SK-MEL-5 (cell line): ENCODE measurements at places on chromosomes 5 and 9.

- no peak for DNase-seq
Measured at GRCh38 chr5:149410721-149411432, 31.8 kb upstream of the IL17B start.

DNA sequence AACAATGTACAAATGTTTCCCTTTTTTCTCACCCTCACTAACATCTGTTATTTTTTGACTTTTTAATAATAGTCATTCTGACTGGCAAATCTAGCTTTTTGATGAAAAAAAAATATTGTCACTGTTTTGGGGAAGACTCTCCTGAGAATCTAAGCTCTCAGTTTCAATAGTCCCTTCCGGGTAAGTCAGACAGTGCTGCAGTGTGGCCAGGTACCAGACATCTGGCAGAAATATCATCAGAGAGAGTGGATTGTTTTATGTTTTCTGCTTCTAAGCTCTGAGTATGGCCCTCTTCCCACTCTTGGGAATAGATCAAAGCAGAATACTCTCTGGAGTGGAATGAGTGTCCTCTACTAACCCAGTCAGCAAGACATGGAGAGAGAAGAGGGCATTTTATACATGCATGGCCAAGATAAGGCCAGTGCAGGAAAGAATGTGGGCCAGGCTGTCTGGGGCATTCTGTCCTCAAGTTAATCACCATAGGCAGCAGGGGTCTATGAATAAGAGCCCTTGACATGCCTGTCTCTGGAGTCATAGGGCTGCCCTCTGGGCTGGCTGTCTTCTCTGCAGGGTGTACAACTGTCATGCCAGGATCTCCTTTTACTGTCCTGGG, 38.5 kb upstream of the OR2S2 start:
- no peak for DNase-seq

DNA sequence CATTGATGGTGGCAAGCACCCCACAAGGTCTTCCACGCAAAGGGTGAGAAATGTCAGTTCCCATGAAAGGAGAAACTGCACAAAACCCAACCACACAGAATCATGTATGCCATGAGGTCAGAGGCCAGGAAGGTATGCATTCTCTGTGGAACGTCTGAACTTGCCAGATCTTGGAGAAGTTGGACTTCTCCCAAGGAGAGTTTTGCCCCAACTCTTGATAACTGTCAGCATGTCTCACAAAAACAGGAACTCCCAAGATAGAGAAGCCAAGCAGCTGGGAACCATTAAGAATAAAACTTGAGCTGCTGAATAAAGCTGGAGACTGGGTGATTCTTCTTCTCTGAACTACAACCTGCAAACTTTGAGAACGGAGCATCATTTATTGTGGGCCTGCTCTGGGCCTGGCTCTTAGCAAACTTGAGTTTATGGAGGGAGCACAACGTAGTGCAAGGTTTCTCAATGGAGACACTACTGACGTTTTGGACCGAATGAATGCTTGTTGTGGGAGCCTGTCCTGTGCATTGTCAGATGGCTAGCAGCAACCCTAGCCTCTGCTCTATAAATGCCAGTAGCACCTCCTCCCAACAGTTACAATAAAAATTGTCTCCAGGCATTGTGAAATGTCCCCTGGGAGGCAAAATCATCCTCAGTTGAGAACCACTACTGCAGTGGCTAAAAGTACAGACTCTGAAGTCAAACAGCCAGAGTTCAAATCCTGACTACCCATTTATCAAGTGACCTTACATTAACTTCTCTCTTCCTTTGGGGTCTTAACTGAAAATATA, 193.5 kb downstream of the ACTL7B start:
- no peak for DNase-seq

DNA sequence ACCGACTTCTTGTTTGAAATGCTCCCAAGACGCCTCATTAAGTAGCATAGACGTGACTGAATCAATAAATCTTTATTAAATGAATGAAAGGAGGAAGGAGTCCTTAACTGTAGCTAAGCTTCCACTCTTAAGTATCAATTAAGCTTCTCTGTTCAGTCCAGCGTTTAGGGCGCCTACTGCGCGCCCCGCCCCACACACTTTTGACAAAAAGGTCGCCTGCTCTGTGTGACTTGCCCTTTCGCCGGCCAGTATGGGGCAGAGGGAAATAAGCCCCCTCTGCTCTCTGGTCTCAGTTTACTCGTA, 662 bp upstream of the DOLPP1 start:
- no peak for DNase-seq

- peak; percentile 33 for DNase-seq
Measured at GRCh38 chr5:100595152-100595811, 60.1 kb downstream of the FAM174A start.

GRCh38 chr9:78515108-78515507, 218.2 kb downstream of the PSAT1 start:
- no peak for DNase-seq

DNA sequence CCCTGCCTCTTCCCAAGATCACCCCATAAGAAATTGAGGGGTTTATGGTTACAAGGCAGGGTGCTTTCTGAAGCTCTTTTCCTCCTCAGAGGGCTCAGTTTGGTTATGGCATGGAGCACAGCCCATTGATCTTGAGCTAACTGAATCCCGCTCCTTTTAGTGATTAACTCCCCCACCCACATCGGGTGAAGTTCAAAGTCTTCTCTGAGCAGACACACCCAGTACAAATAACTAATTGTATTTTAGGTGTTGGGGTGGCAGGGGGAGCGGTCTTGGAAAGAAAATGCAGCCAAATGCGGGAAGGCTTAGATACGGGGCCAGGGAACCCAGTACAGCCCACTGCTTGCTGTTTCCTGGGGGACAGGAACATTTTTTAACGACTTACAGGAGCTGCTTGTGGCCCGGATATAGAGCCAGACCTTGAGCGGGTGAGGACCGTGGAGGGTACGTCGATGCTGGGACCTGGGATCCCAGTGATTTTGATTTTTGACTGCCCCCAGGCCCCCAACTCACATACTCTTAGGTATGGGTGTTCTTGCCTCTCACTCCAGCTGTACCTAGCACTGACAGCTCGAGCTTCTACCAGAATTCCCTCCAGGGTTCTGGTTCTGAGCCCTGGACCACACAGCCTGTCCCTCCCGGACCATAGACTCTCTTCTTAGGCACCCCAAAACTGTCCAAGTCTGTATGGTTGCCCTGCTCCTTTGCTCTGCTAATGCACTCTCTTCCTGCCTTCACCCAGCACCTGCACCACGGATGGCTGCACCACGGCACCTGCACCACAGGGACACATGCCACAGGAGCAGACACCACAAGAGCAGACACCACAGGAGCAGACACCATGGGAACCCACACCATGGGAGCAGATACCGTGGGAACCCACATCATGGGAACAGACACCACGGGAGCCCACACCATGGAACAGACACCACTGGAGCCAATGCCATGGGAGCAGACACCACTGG, 18.3 kb upstream of the RXRA start:
- DNase-seq: no peak

DNA sequence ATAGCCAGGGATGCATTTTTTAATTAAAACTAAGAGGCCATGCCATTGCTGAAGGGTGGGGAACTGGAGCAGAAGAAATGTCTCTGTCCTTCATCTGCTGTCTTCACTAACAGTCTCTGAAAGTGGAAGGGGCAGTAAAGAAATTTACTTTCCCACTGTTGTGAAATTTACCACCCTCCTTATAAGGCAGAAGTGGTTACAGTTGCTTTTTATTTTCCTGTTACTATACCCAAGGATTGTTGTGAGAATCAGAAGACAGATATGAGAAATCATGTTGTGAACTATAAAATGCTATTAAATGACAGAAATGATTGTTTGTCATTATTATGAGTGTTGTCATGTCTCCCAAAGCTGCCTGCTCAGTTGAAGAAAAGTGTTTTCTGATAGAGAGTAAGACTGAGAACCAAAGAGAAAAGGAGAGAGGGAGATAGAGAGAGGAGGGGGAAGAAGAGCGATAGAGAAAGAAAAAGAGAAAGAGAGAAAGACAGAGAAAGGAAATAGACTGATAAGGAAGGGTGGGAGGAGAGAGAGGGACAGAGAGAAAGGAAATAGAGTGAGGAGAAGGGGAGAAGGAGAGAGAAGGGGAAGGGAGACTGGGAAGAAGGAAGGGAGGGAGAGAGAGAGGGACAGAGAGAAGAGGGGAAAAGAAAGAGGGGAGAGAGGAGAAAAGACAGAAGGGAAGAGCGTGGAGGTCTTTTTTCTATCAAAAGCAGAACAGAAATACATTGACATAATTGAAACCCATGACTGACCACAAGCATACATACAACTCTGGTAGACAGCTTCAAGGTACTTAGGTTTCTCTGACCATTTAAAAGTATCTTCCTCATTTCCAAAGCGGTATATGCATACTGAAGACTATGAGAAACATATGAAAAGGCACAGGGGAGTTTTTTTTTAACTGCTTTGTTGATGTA, 22.5 kb downstream of the SEC61B start:
- no peak for DNase-seq

- no peak for DNase-seq
Measured at GRCh38 chr9:89433826-89434225, 64.1 kb downstream of the SEMA4D start.

DNA sequence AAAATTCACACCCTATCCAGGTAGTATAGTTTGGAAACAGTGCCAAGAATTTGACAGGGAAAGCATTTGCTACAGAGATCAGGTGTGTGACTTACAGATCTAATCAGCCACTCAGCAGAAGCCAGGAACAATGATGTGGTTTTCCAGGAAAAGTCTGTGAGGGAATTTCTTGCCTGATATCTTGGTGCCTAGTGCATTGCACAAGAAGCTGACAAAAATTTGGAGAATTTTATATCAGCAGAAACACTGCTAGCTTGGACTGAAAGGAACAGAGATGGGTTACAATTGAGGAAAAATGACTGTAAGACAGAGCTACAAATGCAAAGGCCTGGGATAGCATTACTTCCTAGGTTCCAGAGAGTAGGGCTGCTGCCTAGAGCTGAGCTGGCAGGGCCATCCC, 658.1 kb upstream of the CHD1 start:
- no peak for DNase-seq

DNA sequence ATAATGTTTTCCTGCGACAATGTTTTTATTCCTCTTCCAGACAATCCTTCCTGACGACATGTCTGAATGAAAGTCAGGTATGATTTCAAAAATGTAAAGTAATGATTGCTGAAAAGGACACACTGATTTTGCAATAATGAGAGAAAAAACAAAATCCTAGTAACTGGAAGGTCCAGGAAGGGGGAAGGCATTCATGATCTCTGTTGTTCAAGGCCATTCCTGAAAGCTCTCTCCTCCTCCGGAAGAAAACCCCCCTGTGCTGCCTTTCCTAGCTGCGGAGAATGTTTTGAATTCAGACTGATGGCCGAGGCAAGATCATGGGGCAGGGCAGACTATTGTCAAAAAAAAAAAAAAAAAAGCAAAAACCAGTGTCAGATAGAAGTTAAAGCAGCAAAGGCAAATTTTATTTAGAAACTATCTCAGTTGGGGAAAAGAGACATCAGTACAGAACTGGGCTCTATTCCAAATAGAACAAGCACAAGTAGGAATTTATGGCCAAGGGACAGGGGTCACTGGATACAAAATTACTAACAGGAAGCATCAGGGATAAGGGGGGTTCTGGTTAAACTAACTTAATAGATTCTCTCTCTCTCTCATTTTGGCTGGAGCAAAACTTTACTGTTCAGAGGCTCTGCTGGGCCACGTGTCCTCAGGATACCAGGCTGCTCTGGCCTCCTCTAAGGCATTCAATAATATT, 36.5 kb upstream of the CTSV start:
- no peak for DNase-seq

GRCh38 chr5:130237721-130238120, 333.5 kb downstream of the CHSY3 start:
- no peak for DNase-seq

DNA sequence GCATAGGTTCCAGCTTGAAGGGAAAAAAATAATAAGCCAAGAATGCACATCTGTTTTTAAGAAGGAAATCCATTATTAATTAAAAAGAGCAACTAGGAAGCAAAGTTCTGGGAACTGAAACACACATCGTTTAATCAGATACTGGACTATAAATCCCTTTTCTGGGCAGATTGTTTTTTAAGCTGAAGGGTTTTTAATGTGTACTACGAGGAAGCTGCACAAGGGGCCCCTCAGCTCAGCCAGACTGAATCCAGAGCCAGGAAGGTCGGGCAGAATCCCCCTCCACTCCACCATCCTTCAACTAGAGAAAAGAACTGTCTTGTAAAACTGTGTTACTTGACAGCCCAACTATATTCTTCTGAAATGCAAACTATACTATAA, 49.2 kb downstream of the ROR2 start:
- DNase-seq: no peak

DNA sequence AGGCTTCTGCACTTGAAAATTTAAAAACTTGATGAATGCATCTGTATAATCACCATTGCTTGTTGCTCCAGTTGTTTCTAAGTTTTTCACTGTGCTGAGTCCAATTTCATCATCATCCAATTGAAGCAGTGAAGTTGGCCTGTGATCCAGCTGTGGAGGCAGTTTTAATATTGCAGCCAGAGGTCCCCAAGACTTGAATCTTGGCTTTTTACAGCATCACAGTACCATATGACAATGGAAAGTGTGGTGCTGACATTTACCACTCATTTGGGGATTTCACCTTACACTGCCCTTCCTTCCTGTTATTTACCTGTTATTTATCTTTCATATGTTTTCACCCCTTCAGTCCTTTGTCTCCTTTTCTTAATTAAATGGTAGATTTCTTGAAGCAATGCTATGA, 76.2 kb upstream of the SPIN1 start:
- DNase-seq: no peak

DNA sequence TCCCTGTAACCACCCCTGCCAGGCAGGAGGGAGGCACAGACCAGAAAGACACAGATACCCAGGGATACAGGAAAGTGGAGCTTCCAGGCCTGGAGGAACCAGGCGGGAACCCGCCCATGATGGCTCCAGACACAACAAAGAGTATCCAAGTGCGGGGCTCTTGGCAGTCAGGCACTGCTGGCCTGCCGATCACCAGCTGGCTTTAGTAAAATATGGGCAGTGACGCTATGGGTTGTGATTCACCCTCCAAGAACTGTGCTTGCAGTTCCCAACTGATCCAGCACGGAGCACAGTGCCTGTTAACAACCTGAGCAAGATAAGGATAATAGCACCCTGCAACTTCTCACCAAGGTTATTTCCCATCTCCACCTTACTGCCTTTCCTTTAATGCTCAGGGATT, 463.3 kb downstream of the IRX1 start:
- DNase-seq: no peak

GRCh38 chr9:84756731-84757130, 87.2 kb downstream of the NTRK2 start:
- DNase-seq: no peak

DNA sequence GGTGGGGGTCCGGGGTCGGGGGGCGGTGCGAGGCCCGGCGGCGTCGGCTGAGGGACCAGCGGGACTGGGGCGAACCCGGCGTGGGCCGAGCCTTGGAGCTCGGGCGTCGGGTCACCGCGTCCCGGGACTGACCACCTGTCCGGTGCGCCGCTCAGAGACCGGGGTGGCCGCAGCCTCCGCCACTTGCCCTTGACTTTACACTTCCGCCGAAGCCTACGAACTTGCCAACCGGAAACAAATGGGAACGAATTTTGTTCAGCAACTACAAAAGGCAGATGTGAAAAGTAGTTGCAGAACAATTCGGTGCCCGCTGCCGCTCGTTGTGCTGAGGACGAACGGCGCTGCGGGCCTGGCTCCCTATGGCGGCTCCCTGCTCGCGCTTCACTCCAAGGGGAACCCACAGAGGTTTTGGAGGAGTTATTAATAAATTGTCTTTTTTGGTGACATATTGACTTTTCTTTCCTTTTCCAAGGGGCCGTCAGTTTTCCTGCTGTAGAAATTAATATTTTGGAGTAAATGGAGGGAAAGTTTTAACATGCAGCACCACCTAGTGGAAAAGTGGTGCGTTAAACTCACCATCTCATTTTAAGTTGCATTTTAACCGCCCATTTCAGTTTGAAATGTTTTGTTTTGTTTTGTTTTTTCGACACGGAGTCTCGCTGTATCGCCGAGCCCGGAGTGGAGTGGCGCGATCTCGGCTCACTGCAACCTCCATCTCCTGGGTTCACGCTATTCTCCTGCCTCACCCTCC, 490 bp downstream of the PCBD2 start:
- DNase-seq: peak; percentile 76
